Esophagus muscularis mucosa (tissue), 4 donors: ENCODE measurements at places on chromosomes 11 and 22.

GRCh38 chr11:82041764-82042163 is 691.9 kb downstream of the FAM181B start:
- H3K4me1 ChIP-seq, result no peaks in the 10 kb centered on the region
- H3K27me3 ChIP-seq, result no peaks in the 10 kb centered on the region
- DNase-seq, result no peak
- no peak overlapping the region for H3K27ac ChIP-seq
- H3K4me3 ChIP-seq, result no peak overlapping the region
- H3K36me3 ChIP-seq, result no peaks in the 10 kb centered on the region

- H3K36me3 ChIP-seq, result no peaks in the 10 kb centered on the region
- no peak for DNase-seq
Measured at GRCh38 chr11:124085997-124086846, 29.0 kb upstream of the VWA5A start.

- no peak overlapping the region for H3K4me3 ChIP-seq
- H3K27ac ChIP-seq, result no peak overlapping the region
- no peaks in the 10 kb centered on the region for H3K27me3 ChIP-seq
- H3K4me1 ChIP-seq, result peaks cover 3% of the 10 kb centered on the region
Measured at GRCh38 chr11:117914398-117914761, 14.8 kb downstream of the TMPRSS13 start.

DNA sequence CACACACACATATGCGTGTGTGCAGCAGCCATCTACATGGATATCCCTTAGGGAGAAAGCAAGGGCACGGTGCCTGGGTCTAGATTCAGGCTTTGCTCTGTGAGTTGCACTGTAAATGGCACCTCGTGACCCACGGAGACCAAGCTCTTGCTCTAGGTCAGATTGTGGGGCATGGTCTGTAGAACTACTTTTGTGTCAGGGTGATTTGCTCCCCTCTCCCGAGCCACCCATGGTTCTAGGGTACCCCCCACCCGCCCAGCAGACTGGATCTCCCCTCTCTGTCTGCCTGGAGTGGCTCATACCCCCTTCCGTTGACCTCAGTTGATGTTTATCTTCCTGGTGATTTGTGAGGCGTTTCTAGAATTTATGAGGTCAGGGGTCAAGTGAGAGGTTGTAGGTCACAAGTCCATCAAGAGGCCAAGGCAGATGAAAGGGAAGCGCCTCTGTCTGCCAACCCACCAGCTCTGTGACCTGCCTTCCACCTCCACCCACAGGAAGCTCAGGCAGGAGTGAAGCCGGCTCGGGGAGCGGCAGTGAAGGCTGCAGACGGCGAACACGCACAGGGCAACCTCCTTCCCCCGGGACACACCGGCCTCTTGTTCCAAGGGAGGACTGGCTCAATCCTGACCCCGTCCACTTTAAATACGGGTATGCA is 76.2 kb upstream of the TTLL12 start:
- H3K27ac ChIP-seq, result no peak overlapping the region
- H3K4me3 ChIP-seq, result no peak overlapping the region
- no peak for DNase-seq
- no peaks in the 10 kb centered on the region for H3K27me3 ChIP-seq
- no peaks in the 10 kb centered on the region for H3K36me3 ChIP-seq
- peaks cover 16% of the 10 kb centered on the region for H3K4me1 ChIP-seq

- no peak overlapping the region for H3K4me3 ChIP-seq
- no peaks in the 10 kb centered on the region for H3K27me3 ChIP-seq
- no peak overlapping the region for H3K27ac ChIP-seq
- H3K4me1 ChIP-seq, result peaks cover 2% of the 10 kb centered on the region
Measured at GRCh38 chr11:31651208-31651607, 141.6 kb downstream of the ELP4 start.

GRCh38 chr11:69524291-69524882 is 42.9 kb downstream of the LINC01488 start:
- no peaks in the 10 kb centered on the region for H3K4me1 ChIP-seq
- peaks cover 10% of the 10 kb centered on the region for H3K27me3 ChIP-seq
- no peaks in the 10 kb centered on the region for H3K36me3 ChIP-seq
- H3K4me3 ChIP-seq, result no peak overlapping the region

GRCh38 chr22:17638182-17638431 is 450 bp upstream of the BCL2L13 start:
- H3K36me3 ChIP-seq, result no peaks in the 10 kb centered on the region
- peak overlapping the region; percentile 82 for H3K4me3 ChIP-seq
- H3K4me1 ChIP-seq, result peaks cover 25% of the 10 kb centered on the region
- H3K27ac ChIP-seq, result peak overlapping the region; percentile 97
- H3K27me3 ChIP-seq, result no peaks in the 10 kb centered on the region

GRCh38 chr11:128506356-128506755 is 81.0 kb downstream of the ETS1 start:
- H3K27ac ChIP-seq, result peak overlapping the region; percentile 76
- no peaks in the 10 kb centered on the region for H3K36me3 ChIP-seq
- H3K27me3 ChIP-seq, result no peaks in the 10 kb centered on the region
- H3K4me1 ChIP-seq, result peaks cover 100% of the 10 kb centered on the region
- H3K4me3 ChIP-seq, result no peak overlapping the region
- DNase-seq, result no peak

DNA sequence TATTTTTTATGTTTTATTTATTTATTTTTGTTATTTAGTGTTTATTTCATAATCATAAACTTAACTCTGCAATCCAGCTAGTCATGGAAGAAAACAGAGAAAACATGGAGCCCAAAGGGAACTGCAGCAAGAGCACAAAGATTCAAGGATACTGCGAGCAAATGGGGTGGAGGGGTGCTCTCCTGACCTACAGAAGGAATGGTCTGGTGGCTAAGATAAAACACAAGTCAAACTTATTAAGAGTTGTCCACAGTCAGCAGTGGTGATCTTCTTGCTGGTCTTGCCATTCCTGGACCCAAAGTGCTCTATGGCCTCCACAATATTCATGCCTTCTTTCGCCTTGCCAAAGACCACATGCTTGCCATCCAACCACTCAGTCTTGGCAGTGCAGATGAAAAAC is 36.7 kb downstream of the STIM1 start:
- DNase-seq, result no peak
- H3K4me3 ChIP-seq, result no peak overlapping the region
- H3K27me3 ChIP-seq, result no peaks in the 10 kb centered on the region
- no peak overlapping the region for H3K27ac ChIP-seq
- no peaks in the 10 kb centered on the region for H3K36me3 ChIP-seq

DNA sequence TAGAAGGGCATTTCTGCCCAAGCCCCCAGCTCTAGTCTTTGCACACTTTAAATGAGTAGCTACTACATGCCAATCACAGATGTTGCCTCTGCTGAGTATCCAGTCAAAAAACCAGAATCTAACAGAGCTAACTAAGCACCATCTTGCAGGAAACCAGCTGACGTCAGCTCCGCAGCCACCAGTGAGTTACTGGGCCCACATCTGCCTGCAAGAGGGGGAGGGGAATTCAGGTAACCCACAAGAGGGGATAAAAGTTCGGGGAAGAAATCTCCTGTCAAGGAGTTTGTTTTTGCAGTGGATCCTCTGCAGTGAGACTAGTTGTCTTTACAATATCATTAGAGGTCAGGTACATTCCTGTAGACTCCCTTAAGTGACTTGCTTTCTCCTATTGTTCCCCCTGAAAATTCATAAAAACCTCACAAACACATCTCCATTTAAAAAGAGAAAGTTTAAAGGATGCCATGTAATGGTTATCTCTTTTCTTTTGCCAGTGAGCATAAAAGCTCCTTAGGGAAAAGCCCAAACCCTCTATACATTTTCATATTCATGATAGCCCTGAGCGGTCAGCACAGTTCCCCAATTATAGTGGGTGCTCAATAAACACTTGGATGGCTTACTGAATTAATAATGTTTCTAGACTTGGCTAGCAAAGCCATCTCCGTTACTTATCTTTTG is 9.3 kb downstream of the CD44 start:
- H3K27me3 ChIP-seq, result no peaks in the 10 kb centered on the region
- DNase-seq, result no peak
- H3K27ac ChIP-seq, result no peak overlapping the region
- no peak overlapping the region for H3K4me3 ChIP-seq

- H3K36me3 ChIP-seq, result no peaks in the 10 kb centered on the region
- no peak overlapping the region for H3K4me3 ChIP-seq
- H3K27me3 ChIP-seq, result no peaks in the 10 kb centered on the region
- no peaks in the 10 kb centered on the region for H3K4me1 ChIP-seq
- no peak overlapping the region for H3K27ac ChIP-seq
Measured at GRCh38 chr11:120024586-120024985, 113.3 kb downstream of the TRIM29 start.

DNA sequence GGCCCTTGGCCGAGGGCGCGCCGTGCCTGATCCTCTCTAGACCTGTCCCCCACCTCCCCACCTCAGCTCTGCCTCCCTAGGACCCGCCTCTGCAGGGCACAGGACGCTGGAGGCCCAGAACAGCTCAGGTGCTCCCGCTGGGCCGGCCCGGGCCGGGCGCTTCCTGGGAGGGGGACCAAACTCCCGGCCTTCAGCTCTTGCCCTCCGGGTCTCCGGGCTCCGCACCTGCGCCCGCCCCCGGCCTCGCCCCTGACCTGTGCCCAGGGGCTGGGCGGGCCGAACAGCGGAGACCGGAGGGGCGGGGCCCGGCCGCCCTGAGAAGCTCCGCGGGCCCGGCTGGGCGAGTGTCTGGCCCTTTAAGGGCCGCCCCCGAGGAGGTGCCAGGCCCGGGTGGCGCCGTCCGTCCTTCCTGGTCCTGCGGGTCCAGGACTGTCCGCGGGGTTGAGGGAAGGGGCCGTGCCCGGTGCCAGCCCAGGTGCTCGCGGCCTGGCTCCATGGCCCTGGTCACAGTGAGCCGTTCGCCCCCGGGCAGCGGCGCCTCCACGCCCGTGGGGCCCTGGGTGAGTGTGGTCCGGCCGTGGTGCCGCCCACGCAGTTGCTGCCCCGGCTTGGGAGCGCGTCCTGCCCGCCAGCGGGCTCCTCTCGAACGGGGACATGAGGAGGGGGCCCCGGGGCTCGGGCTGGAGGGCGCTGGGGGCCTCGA is at the start of gene SSH3:
Gene SSH3, plus strand, starts transcription at position 399 of the 703 bp plus-strand sequence. Its CDS starts 96 bp downstream, at position 495.
- H3K27me3 ChIP-seq, result no peaks in the 10 kb centered on the region
- peak within 1 kb of the TSS; percentile 75 for H3K27ac ChIP-seq
- DNase-seq, result no peak
- H3K36me3 ChIP-seq, result peaks cover 53% of the 10 kb centered on the region
- H3K4me3 ChIP-seq, result peak within 1 kb of the TSS; percentile 85

GRCh38 chr22:39932918-39933649 is 27.1 kb upstream of the TMA7B start:
- no peak for DNase-seq
- peaks cover 33% of the 10 kb centered on the region for H3K27me3 ChIP-seq
- H3K36me3 ChIP-seq, result no peaks in the 10 kb centered on the region
- H3K4me3 ChIP-seq, result no peak overlapping the region
- no peak overlapping the region for H3K27ac ChIP-seq
- H3K4me1 ChIP-seq, result no peaks in the 10 kb centered on the region

DNA sequence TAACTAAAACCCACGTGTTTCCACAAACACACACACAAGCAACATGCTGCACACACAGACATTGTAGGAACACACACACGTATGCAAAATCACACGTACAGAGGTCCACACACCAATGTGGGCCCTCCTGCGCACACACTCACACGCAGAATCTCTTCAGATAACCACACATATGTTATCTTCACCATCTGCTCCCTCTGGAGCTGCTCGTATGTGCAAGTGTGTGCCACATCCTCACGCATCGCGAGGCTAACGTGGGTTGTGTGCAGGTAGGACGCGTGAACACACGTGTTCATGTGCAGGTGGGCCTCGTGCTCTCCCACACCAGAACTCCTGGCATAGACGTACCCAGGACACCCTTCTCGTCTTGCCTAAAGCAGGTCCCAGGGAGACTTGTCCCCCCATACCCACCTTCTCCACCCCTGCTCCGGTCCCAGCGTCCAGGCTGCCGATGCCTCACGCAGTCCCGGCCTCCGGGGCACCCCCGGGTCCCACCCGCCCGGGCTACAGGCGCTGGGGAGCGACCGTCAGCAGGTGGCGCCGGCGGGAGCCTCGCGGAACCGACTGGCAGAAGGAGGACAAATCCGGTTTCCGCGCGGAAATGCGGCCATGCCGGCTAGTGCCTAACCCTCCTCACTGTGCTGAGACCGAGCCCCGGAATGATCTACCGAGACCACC is 10.3 kb upstream of the IGSF9B start:
- peak overlapping the region; percentile 22 for H3K4me3 ChIP-seq
- H3K4me1 ChIP-seq, result peaks cover 50% of the 10 kb centered on the region
- peak overlapping the region; percentile 81 for H3K27ac ChIP-seq
- H3K27me3 ChIP-seq, result no peaks in the 10 kb centered on the region

DNA sequence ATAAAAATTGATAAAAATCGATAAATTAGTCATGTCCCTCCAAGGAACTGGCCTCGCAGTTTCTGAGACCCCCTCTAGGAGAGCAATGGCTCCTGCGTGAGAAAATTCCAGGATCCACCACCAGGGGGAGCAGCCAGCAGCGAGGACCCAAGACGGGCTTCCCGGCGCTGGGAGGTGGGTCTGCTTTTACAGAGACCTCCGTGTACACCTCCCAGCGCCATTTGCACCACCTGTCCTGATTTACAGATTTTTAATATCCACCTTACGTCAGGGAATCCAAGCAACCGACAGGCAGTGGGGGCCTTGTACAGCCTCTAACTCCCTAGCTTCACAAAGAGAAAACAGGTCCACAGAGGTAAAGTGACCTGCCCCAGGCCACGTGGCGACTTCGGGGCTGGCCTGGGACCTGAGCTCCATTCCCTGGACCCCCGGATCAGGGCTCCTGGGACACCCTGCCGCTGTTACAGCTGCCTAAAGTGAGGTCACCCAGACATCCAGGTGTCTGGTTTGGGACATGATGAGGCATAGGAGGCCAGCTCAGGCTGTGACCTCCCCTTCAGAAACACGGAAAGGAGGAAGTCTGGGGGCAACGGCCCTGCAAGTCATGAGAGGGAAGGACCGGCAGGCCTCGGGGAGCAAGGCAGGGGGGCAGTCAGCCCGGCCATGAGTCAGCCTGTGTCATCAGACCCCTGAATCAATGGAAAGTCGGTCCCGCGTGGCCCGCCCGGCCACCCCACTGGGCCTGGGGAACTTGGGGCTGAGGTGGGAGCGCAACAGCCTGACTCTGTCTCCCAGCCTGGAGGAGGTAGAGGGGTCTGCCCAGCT is 3.5 kb downstream of the OSM start:
- peak overlapping the region; percentile 5 for H3K4me3 ChIP-seq
- no peaks in the 10 kb centered on the region for H3K36me3 ChIP-seq
- H3K27me3 ChIP-seq, result peaks cover 4% of the 10 kb centered on the region

- no peaks in the 10 kb centered on the region for H3K27me3 ChIP-seq
- H3K36me3 ChIP-seq, result peaks cover 14% of the 10 kb centered on the region
- peaks cover 98% of the 10 kb centered on the region for H3K4me1 ChIP-seq
- no peak for DNase-seq
- H3K27ac ChIP-seq, result peak overlapping the region; percentile 91
Measured at GRCh38 chr11:12160680-12161079, 50.3 kb downstream of the MICAL2 start.

- H3K4me1 ChIP-seq, result peaks cover 99% of the 10 kb centered on the region
- H3K4me3 ChIP-seq, result no peak overlapping the region
- no peaks in the 10 kb centered on the region for H3K27me3 ChIP-seq
- no peaks in the 10 kb centered on the region for H3K36me3 ChIP-seq
- peak overlapping the region; percentile 67 for H3K27ac ChIP-seq
Measured at GRCh38 chr11:75320643-75321042, 30.8 kb downstream of the ARRB1 start.

GRCh38 chr11:57458060-57458409 is 2.3 kb upstream of the RTN4RL2 start:
- H3K27ac ChIP-seq, result no peak overlapping the region
- H3K36me3 ChIP-seq, result no peaks in the 10 kb centered on the region
- H3K4me1 ChIP-seq, result peaks cover 44% of the 10 kb centered on the region
- no peak for DNase-seq
- peaks cover 30% of the 10 kb centered on the region for H3K27me3 ChIP-seq
- H3K4me3 ChIP-seq, result peak overlapping the region; percentile 64
